Activated CD4-positive, alpha-beta T cell treated with anti-CD3 and anti-CD28 coated beads, Interleukin-2, Interleukin-6, amounts not matched to agents 100 ng/mL and 50 ng/mL, durations not matched to agents 16 hours and 8 hours (primary cell): ENCODE measurements at places on chromosomes 2 and 18.
A peak's percentile ranks its signal among the peaks of the same experiment; 100 is the strongest.

DNA sequence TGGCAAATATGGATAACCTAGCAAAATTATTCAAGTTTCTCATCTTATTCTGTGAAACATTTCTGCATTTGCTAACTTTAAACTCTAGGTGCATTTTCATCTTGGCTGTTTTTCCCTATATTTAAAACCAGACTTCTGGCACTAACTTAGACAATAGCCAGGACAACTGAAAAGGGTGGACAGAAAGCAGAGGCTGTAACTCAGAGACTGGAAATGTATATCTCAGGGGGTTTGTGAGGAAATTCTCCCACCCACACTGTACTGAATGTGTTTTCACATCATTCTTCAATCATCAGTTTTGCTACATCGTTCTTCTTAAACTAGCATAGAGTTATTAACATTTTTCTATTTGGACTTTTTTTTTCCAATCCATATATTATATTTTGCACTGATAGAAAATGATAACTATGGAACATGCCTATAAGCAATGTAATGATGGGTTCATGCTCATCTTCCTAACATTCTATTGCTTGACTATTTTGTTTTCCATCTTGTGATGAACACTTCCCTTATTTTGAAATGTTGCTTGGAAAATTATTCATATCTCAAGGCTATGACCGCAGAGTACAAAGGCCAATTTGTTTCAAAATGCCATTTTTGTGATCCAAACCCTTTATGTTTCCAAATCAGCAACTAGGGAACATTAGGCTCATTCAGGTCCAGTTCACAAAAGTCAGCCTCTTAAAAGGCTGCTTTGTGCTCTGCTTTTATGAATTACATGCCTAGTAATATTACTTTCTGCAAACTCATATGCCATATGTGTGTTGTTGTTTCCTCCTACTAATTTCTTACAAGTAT is 125.8 kb upstream of the CDH19 start:
- DNase-seq, result no peak

DNA sequence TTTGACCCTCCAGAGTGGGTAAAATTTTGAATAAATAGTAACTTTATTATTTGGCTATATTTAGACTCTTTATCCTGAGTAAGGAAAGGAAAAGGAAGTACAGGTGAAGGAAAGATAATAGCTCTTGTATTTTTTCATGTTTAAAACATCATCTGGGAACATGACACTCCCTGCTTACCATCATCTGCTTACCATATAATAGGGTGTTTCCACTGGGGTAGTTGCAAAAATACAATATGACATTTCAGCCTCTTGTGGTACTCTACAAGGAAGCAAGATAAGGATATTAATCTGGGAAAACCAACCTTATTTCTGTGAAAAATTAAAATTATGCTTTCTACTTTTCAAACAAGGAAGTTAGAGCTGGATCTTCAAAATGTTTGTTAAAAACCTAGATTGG is 9.9 kb downstream of the RELCH start:
- DNase-seq, result no peak

DNA sequence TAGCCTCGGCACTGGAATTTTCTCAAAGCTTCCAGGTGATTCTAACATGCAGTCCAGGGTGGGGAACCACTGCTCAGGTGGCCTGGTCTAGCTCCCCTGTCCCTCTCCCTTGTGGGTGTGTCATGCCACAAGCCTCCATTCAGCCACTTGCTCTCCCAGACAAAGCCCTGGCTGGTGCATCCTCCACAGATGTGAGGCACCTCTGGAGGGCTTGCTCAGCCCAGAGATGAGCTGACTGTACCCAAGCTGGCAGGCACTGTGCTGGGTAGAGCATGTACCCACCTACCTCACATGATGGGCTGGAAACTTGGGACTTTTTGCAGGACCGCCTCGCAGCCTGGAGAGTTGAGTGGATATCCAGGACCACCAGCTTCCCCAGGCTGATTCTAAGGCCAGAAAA is 88.1 kb downstream of the ZBTB7C start:
- no peak for DNase-seq

- DNase-seq, result peak; percentile 20
These were observed 46.8 kb upstream of the TRIM43B start for GRCh38 chr2:95531254-95531771.

DNA sequence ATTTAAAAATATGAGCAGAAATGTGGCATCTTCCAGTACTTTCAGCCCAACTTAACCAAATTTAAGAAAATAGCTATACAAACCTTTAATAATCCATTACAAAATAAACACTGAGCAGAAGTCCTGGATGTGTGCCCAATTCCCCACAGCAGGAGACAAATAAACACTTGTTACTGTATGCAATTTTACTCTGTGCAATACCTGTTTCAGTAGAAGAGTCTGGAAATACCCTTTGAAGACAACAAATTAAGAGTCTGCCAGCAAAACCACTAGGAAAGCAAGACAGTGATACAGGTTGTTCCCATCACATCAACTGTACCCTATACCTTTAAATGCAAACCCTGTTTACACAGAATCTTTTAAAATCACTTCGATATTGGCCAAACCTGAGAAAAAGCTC is 41.4 kb upstream of the RNU4ATAC start:
- no peak for DNase-seq

- no peak for DNase-seq
These were observed 25.1 kb upstream of the CREB1 start for GRCh38 chr2:207504513-207505170.

DNA sequence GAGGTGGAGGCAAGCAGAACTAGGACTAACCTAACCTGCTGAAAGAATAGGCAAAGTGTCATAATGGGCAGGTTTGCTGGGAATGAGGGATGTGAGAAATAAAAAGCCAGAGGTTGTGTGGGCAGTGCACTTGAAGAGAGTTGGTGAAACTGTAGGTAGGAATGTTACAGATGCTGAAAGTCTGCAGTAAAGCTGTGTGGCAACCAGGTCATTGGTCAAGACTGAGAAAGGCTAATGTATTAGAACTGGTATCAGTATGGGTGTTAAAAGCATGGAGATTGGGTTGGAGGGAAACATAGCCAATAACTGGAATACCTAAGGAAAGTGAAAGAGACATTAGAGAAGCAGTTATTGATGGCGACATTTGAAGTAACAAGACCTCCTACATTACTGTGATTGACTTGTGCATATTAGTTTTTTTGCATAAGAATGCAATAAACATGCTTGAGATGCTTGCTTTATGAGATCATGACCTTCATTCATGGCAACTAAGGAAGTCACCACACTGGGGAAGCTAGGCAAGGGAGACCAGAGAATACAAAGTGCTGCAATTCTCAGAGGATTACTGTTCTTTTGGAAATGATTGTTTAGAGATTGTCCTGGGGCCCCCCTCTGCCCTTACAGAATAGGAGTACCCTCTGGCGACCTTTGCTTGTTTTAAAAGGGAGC is 11.8 kb downstream of the GULP1 start:
- DNase-seq, result no peak

GRCh38 chr2:20501974-20502373 is 55.1 kb downstream of the RHOB start:
- DNase-seq, result no peak

GRCh38 chr2:222303828-222304736 is 5.3 kb upstream of the PAX3 start:
- DNase-seq, result no peak

DNA sequence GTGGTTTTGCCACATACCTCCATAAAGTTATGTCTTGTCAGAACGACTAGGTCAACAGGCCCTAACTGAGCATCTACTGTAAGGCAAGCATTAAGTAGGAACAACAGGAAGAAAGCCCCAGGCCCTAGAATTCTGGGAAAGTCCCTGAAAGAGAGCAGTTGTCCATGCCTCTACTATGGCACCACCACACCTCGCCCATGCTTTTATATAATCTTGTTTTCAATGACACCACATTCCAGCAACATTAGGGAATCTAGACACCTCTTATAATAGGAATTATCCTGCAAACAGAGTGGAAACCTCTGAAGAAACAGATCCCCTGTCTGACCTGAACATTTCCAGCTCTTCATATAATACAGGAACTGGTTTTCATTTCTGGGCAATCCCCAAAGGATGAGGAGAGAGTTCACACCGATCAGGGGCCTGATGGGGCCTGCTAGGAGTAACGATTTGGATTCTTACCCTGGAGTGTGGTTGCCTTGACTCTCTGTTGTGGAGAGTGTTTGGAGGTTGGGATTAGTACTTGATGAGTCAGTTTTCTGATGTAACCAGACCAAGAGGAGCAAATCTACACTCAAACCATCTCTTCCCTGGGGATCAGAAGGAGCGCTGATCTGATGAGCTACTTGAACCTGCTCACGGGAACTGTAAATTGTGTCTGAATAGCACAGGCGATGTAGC is 31.9 kb upstream of the CEP68 start:
- DNase-seq, result no peak

- no peak for DNase-seq
These were observed 131.5 kb downstream of the ATP9B start for GRCh38 chr18:79200546-79201268.

DNA sequence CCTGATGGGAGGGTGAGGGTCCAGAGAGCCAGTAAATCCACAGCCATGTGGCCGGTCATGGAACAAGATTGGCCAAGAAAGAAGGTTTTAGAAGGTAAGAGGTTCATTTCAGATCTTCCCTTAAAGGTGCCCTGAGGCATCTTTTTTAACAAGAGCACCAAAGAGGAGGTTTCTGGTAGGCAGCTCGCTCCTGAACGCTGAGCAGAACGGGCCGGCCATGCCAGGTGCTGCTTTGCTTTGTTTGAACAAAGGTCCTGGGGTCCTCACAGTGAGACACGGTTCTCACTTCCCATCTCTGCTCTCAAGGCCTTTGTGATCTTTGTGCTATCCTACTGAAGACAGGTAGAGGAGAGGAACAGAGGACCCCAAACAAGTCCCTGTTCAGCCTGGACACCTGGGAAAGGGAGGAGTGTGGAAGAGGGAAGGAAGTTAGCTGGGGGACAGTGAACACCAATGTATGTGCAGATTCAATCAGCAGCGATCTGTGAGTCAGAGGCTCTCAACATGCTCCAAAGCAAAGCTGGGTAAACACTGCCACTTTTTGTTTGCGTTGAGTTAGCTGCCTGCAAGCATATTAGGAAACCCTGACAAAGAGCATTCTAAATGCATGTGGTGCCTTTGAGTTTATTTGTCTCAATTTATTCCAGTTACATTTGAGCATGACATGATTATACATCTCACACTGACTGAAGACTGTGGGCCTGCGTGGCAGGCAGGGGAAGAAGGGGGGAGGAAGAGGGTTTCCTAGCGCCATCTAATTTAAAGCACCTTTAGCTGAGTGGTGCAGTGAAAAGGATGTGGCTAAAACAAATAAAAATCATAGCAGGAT is 102.4 kb downstream of the ASB1 start:
- no peak for DNase-seq

DNA sequence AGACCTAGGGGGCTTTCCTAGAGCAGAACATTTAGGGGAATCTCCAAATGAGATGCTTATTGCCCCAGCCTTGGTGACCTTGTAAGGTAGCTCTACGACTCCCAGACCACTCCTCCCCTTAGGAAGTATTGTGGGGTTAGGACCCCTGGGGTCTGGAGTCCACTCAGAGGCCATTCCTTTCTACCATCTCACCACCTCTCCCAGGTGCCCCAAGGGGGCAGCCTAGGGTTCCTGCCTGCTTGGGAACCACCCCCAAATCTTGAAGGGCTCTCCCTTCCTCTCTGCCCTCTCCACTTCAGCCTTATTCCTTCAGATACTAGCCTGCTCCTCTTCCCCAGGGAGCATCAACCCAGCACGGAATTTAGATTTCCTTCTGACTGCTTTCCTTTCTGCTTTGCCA is 17.5 kb upstream of the EXOC6B start:
- no peak for DNase-seq

GRCh38 chr18:42654556-42654955 is 460.9 kb downstream of the RIT2 start:
- DNase-seq, result no peak

- peak; percentile 2 for DNase-seq
These were observed 173.5 kb downstream of the ALK start for GRCh38 chr2:29747786-29748470.

- DNase-seq, result peak; percentile 1
These were observed 961.6 kb upstream of the LRRTM1 start for GRCh38 chr2:81266106-81266505.

DNA sequence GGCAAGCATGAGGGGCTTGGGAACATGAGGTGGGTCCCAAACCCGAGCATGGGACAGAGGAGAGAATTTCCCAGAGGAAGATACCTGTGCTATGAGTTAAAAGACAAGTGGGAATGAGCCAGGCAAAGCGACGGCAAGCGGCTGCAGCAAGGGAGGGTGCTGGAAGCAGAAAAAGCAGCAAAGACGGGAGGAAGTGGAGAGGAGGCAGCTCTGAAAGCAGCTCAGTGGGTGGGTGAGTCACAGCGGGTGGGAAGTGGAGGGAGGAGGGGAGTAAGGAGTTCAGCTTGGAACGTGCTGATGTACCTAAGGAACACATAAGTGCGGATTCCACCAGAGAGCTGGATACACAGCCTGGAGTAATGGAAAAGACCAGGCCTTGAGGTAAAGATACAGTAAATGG is 41.4 kb downstream of the THUMPD2 start:
- DNase-seq, result no peak

GRCh38 chr18:572831-573289 is 7.3 kb upstream of the CETN1 start:
- no peak for DNase-seq

GRCh38 chr18:12231040-12231882 is 22.9 kb upstream of the CIDEA start:
- no peak for DNase-seq

GRCh38 chr2:206739271-206739670 is 21.1 kb upstream of the DYTN start:
- DNase-seq, result no peak

DNA sequence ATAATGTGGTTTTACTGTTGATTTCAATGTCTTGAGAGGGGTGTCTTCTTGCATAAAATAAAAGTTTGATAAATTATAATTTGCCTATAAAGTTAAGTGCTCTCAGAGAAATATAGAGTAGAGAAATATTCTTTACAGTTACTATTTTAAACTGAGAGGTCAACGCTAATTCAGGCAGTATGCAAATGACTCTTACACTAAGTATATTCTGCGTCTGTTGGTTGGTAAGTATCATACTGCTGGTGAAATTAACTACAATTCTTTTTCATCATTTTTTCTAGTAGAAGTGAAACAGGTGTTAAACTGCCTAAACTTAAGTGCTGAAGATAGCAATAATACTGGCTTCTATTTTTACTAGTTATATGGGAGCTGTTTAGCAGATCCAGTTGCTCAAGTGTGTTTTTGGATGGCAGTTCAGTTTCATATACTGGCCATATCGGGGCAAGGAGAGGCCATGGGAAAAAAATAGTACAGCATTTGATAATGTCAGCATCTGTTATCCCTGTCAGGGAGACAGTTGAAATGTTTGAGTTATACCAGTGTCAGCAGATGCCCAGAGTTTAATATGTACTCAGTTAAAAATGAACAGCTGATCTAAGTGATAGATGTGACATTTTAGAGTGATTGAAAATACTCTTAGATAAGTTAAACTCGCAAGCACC is 86.2 kb downstream of the MIB1 start:
- no peak for DNase-seq

- no peak for DNase-seq
These were observed 65.2 kb downstream of the KLHL14 start for GRCh38 chr18:32707586-32707985.

- no peak for DNase-seq
These were observed 687.4 kb upstream of the ID2 start for GRCh38 chr2:7994397-7994951.
